ENCODE measurements at places on chromosomes 7 and 10. TPM values are rescaled to one million over a fixed set of nuclear protein-coding genes. Genes with fewer than 3 reads are reported as not detected.

Gene C1GALT1
- total RNA-seq = 39.0 TPM

Gene ELN
- 83.3 TPM for total RNA-seq

DNA sequence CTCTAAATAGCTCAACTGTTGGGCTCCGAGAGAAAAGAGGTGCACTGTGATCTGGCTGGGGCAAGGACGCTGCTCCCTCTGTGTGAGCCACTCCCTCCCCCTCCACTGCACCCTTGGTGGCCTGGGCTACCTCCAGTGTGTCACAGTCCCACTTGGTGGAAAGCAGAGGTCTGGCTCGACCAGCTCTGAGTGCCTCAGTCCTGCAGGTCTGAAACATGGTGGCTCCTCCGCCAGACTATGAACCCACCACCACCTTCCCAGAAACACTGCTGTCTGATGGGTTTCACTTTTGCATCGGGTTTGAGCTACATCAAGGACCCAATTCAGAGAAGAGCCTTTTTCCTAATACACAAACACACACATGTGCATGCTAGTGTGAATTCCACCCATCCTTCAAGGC is 500.1 kb downstream of the RPS24 start:
- DNase-seq = no peak
- H3K36me3 ChIP-seq = no peaks in the 10 kb centered on the region
- H3K4me1 ChIP-seq = peaks cover 5% of the 10 kb centered on the region
- no peak overlapping the region for H3K27ac ChIP-seq

Gene PNLIPRP2
- total RNA-seq = not detected

GRCh38 chr10:133264461-133264860 is 12.2 kb downstream of the ADAM8 start:
- H3K4me3 ChIP-seq = no peak overlapping the region
- peaks cover 8% of the 10 kb centered on the region for H3K36me3 ChIP-seq
- DNase-seq = no peak
- H3K4me1 ChIP-seq = peaks cover 36% of the 10 kb centered on the region

- no peaks in the 10 kb centered on the region for H3K27me3 ChIP-seq
- peaks cover 23% of the 10 kb centered on the region for H3K4me1 ChIP-seq
- H3K36me3 ChIP-seq = no peaks in the 10 kb centered on the region
- no peak overlapping the region for H3K4me3 ChIP-seq
- peak; percentile 70 for DNase-seq
Observed at GRCh38 chr10:119025776-119026175, 3.7 kb upstream of the NANOS1 start.

Gene SPAG6
- 10.4 TPM for total RNA-seq

Gene PSD
- total RNA-seq = 5.3 TPM

DNA sequence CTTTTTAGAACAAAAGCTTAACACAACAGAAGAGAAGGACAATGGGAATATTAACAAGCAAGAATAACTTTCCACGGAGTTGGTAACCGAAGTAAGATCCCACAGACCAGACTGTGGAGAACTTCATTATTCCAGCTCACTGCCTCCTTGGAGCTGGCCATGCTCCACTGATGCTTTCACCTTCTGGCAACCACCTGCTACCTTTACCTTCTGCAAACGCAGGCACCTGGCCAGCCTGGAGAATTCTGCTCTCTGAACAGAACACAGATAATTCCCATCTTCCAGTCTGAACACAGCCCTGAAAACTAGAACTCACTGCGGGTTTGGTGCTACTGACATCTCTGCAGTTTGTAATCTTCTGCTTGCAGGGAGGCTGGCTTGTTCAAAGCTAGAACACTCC is 66.5 kb downstream of the JAZF1 start:
- no peak for DNase-seq
- no peak overlapping the region for H3K4me3 ChIP-seq
- no peaks in the 10 kb centered on the region for H3K4me1 ChIP-seq

Gene GRM3
- not detected for total RNA-seq

DNA sequence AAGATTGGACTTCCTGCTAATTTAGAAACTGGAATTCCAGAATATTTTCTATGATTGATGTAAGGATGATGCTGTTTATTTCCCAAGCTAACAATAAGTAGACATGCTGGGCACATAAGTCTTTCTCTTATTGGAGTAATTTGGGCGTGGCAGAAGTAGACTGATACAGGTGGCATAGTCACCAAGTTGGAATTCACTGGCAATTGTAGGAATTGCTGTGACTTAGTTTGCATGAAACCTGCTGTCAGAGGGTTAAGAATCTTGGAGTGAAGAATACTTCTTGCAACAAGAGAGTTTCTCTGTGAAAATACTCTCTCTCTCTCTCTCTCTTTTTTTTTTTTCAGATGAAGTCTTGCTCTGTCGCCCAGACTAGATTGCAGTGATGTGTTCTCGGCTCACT is 569.7 kb downstream of the REEP3 start:
- no peaks in the 10 kb centered on the region for H3K36me3 ChIP-seq
- H3K27me3 ChIP-seq = no peaks in the 10 kb centered on the region
- DNase-seq = no peak
- H3K4me3 ChIP-seq = no peak overlapping the region
- H3K4me1 ChIP-seq = no peaks in the 10 kb centered on the region
- H3K27ac ChIP-seq = no peak overlapping the region

- H3K4me3 ChIP-seq = no peak overlapping the region
- H3K4me1 ChIP-seq = no peaks in the 10 kb centered on the region
- H3K36me3 ChIP-seq = no peaks in the 10 kb centered on the region
- no peak overlapping the region for H3K27ac ChIP-seq
- no peaks in the 10 kb centered on the region for H3K27me3 ChIP-seq
Observed at GRCh38 chr7:104826135-104826534, 187.9 kb upstream of the KMT2E start.

Gene FAM25A
- not detected for total RNA-seq

All from lower lobe of right lung (tissue), 2 donors.